ENCODE measurements at places on chromosomes 2 and 18. TPM values are rescaled to one million over a fixed set of nuclear protein-coding genes. Genes with fewer than 3 reads are reported as not detected.

GRCh38 chr18:7646174-7646886 is 79.2 kb downstream of the PTPRM start:
- no peak overlapping the region for H3K4me3 ChIP-seq
- DNase-seq, result no peak
- H3K27me3 ChIP-seq, result no peaks in the 10 kb centered on the region
- H3K27ac ChIP-seq, result no peak overlapping the region
- no peaks in the 10 kb centered on the region for H3K36me3 ChIP-seq

GRCh38 chr18:24071779-24072178 is 57.2 kb downstream of the TTC39C start:
- H3K27me3 ChIP-seq, result no peaks in the 10 kb centered on the region
- DNase-seq, result no peak
- H3K36me3 ChIP-seq, result no peaks in the 10 kb centered on the region
- H3K4me3 ChIP-seq, result no peak overlapping the region

- no peak overlapping the region for H3K4me3 ChIP-seq
- no peaks in the 10 kb centered on the region for H3K27me3 ChIP-seq
- DNase-seq, result peak; percentile 72
- peak overlapping the region; percentile 52 for H3K27ac ChIP-seq
Observed at GRCh38 chr2:121197369-121198091, 87.5 kb downstream of the TFCP2L1 start.

- DNase-seq, result no peak
- peak overlapping the region; percentile 69 for H3K27ac ChIP-seq
- H3K36me3 ChIP-seq, result peaks cover 4% of the 10 kb centered on the region
- no peaks in the 10 kb centered on the region for H3K27me3 ChIP-seq
- peaks cover 42% of the 10 kb centered on the region for H3K4me1 ChIP-seq
- H3K4me3 ChIP-seq, result no peak overlapping the region
Observed at GRCh38 chr2:33363325-33364298, 112.8 kb upstream of the RASGRP3 start.

DNA sequence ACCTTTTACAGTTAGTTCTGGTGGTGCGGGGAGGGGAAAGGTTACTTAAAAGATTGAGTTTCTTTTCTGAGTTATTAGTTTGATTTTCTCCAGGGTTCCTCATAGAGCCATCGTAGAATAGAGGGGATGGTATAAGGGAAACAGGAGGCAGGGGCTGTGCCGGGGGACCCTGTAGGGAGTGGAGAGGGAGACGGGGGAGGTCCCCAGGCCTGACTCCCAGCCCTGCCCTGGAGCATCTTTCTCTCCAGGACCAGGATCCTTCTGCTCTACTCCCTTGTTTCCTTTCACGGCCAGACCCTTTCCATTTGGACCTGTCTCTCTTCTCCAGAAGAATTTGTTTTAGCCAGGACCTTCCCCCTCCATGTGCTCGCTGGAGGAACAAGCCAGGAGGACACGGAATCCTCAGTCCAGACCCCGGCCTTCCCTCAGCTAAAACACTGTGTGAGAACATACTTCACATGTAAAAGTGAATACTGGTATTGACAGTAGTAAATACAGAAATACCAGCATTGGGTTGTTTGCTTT is 35.4 kb downstream of the DGKD start:
- peaks cover 56% of the 10 kb centered on the region for H3K4me1 ChIP-seq
- peak overlapping the region; percentile 88 for H3K27ac ChIP-seq
- no peaks in the 10 kb centered on the region for H3K36me3 ChIP-seq
- no peak overlapping the region for H3K4me3 ChIP-seq

Gene EVX2
- total RNA-seq, result 1.2 TPM

Gene ICOS
- total RNA-seq, result not detected

Gene TUBB8B
- not detected for total RNA-seq

Gene EPB41L3
- 156 TPM for total RNA-seq

Gene OR6B2
- not detected for total RNA-seq

Measured in sigmoid colon (tissue), 7 donors.